ENCODE measurements at places on chromosomes 1 and 21.

- no peak for DNase-seq
Observed at GRCh38 chr1:113747376-113747775, 11.9 kb downstream of the PHTF1 start.

DNA sequence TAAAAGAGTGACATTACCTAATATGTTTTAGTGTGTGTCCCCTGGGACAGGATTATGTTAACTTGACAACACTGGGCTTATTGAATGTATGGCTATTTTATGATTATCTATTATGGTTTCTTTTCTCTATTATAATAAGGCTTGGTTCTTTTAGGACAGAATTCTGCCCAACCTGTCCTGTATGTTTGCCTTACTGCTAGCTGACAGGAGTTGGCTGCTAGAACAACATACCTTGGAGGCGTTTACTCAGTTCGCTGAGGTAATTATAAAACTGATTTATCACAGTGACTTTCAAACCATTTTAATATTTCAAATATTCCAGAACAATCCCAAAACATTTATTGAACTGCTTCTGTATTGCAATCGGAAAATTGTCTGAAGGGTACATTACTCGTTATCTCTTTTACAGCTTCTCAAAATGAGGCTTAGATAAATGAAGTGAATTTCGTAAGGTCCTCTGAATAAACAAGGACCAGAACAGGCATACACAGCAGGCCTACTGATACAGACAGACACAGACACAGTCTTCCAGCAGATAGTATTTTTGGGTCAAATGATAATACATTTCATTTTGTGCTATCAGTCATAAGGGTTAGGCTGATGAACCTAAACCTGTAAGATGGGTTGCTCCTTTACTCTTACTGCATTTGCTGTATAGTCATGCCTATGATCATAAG is 44.2 kb downstream of the SCYL3 start:
- no peak for DNase-seq

GRCh38 chr1:202122639-202123335 is at the start of gene GPR37L1:
Gene GPR37L1, plus strand, starts transcription at chr1:202122917. Its CDS starts 47 bp downstream, at chr1:202122964.
- no peak for DNase-seq

GRCh38 chr21:28280611-28281010 is 712.1 kb downstream of the LTN1 start:
- DNase-seq, result no peak

- no peak for DNase-seq
Observed at GRCh38 chr1:220922951-220923350, 43.7 kb downstream of the HLX start.

DNA sequence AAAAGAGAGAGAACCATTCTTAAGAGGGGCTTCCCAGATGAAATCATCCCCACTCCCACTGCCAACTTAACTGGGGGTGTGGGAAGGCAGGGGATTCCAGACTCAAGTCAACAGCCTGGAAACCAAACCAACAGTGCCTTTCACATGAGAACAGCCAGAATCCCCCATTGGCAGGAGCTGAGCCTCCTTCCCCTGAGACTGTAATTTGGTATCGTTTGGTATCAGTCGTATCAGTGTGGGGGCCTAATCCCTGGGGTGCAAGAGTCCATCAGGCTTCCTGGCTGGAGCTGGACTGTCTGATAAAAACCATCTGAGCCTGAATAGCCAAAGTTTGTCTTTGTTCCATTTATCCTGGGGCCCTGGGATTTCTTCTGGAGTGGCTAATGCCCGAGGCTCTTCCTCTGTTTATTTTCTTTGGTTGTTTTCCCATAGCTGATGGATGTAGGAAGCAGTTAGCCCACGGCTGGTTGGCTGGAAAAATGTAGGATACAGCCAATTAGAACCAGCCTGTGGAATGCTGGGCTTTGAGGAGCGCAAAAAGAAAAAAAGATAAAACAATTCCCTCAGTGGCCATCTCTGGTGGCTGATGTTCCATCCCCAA is 84.6 kb downstream of the LAMC2 start:
- DNase-seq, result no peak

- no peak for DNase-seq
Observed at GRCh38 chr1:247561711-247562110, 12.8 kb downstream of the GCSAML start.

DNA sequence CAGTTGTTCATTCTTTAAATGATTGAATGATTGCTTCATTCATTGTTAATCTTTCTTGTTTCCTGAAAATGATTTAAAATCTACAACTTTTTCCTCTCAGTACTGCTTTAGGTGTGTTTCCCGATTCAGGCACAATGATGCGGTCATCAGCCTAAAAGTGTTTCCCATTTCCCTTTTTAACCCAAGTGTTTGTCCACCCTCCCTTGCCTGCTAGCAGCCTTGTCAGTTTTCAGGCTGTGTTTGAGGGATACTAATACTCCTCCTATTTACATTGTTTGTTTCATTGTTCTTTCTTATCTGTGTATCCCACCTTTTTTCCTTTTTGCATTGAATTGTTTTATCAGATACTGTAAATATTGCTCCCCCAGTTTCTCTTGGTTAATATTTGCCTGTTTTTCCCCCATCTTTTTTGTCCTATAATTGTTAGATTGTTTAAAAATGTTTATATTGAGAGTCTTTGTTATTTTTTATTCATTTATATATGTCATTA is 131.1 kb downstream of the KIAA0319L start:
- DNase-seq, result no peak

- no peak for DNase-seq
Observed at GRCh38 chr21:43740497-43741156, 21.7 kb downstream of the PDXK start.

- DNase-seq, result no peak
Observed at GRCh38 chr21:46061518-46061917, 36.4 kb upstream of the COL6A2 start.

DNA sequence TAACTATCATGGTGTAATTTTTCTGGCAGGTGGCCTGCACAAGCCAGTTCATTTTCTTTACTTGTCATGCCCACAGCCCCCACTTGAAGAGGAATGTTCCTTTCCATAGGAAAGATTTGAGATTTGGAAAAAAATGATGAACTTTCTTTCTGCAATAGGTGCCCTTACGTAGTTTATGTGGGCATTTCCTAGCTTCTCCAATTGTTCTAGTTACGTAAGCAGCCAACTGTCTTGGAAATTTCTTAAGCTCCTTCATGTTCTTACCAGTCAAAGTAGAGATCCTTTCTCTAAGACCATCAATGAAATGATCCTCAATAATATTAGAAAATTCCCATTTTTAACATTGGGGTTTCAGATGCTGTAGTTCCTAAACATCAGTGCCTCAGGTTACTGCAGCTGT is 109.5 kb upstream of the F3 start:
- DNase-seq, result no peak

DNA sequence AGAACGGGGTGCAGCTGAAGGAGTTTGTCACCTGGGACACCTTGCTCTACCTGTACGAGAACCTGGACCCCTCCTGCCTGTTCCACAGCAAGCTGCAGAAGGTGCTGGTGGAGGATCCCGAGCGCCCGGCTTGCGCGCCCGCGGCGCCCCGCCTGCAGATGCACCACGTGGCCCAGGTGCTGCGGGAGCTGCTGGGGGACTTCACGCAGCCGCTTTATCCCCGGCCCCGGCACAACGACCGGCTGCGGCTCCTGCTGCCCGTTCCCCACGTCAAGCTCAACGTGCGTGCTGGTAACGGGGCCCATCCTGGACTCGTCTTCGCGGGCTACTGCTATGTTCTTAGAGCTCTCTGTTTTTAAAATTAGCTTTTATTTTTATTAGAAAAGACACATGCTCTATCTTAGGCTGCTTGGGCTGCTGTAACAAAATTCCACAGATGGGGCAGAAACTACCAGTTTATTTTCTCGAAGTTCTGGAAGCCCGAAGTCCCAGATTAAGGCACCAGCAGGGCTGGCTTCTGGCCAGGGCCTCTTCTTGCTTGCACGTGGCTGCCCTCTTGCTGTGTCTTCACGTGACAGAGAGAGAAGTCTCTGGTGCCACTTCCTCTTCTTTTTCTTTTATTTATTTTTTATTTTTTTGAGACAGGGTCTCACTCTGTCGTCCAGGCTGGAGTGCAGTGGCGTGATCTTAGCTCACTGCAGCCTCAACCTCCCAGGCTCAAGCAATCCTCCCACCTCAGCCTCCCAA is 38.1 kb downstream of the TRPM2 start:
- no peak for DNase-seq

DNA sequence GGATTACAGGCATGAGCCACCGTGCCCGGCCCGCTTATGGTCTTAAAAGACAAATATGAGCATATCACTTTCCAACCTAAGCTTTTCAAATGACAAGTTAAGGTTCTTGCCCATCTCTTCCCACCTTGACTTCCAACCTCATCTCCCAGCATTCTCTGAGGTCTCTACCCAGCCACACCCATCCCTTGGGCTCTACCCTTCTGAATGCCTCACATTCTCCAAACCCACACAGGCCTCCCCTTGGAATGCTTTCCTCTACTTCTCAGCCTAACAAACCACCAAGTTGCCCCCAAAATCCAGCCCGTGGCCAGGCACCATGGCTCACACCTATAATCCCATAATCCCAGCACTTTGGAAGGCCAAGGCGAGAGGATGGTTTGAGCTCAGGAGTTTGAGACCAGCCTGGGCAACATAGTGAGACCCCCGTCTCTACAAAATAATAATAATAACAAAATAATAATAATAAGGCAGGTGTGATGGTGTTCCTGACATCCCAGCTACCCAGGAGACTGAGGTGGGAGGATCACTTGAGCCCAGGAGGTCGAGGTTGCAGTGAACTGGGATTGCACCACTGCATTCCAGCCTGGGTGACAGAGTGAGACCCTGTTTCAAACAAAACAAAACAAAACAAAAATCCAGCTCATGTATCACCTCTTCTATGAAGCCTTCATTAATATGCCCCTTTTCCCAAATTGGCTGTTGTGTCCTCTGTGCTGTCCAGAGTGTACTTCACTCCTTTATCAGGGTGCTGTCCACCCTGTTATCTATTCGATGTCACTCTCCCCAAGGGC is 11.2 kb downstream of the DCST2 start:
- DNase-seq, result no peak

DNA sequence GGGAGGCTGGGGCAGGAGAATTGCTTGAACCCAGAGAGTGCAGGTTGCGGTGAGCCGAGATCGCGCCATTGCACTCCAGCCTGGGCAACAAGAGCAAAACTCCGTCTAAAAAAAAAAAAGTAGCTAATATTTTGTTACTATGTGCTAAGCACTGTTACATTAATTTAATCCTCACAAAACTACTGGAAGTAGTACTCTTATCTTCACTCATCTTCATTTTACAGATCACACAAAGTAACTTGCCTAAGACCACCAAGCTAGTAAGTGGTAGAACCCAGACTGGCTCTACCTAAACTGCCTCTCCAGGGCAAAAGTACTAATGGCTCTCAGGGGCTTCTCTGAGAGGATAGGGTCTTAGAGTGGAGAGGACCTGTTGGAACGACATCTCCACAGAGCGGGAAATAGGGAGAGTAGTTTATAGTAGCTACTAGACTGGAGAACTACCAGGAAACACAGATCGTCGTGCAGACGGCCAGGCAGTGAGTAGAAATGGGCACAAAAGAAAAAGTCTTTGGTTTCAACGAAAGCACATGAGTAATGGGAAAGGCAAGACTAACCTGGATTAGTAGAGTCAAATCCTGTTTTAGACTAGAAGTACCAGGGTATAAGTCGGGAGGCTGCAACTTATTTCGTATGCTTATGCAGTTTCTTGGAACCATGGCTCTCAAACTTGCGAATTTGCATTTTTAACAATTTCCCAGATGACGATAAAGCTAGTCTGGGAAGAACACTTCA is 1.4 kb downstream of the CLCC1 start:
- DNase-seq, result no peak

GRCh38 chr1:114026797-114027196 is 47.5 kb downstream of the OLFML3 start:
- no peak for DNase-seq

DNA sequence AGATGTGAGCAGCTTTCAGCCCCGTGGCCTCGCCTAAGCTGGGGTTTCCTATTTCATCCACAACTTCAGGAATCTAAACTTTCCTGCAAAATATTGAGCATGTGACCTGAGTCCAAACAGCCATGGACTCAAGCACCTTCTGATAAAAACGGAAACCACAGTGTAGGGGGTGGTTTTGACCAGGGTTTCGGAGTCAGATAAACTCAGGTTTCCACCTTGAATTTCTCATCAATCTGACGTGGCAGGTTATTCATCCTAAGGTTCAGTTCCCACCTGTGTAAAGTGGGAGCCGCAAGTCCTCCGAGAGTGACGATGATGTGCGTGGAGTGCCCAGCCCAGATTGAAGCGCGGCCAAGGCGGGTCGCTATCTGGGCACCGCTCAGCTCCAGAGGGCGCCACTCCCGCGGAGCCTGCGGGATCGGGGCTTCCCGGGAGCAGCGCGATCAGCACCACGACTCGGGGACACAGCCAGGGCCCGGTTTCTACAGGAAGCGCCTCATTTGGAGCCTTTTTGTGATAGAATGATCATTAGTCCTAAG is 871 bp upstream of the ETS2 start:
- peak; percentile 44 for DNase-seq

GRCh38 chr21:36846631-36847030 is 119.8 kb downstream of the HLCS start:
- no peak for DNase-seq

DNA sequence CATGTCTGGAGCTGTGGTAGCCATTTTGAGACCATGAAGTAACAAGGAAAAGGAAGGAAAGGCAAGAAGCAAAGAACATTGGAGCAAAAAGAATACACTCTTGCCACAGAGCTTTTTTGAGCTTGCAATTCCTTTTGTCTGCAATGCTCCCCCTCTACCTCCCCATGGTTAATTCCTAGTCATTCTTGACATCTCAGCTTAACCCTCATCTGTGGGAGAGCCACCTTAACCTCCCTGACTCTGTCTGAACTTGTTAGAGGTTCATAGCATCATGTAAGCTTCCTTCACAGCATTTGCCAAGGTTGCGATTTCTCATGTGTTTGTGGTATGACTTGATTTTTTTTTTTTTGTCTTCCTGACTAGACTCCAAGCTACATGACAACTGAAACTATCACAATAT is 564.1 kb upstream of the PLXNA2 start:
- no peak for DNase-seq

DNA sequence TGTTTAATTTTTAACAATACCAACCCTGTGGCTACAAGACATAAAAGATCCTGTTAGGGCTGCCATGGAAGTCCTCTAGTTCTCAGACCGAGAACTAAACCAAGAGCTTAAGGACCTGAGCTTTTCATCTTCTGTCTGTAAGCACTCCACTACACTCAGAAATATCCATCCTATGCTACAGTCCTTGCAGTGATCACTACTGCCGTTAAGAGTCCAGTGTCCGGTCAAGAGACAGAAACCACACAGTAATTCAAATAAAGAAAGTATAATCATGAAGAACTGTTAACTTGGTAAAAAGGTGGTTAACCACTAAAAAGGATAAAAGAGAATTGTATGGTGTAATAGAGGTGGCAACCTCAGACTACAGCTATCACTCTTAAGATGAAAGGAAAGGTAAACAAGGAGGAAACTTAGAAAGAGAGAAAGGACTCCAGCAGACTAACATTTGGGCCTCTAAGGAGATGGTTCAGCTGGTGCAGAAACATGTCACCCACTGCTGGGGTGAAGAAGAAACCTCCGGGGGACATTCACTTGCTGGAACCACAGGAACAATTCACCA is 22.1 kb upstream of the PRDX6 start:
- no peak for DNase-seq

DNA sequence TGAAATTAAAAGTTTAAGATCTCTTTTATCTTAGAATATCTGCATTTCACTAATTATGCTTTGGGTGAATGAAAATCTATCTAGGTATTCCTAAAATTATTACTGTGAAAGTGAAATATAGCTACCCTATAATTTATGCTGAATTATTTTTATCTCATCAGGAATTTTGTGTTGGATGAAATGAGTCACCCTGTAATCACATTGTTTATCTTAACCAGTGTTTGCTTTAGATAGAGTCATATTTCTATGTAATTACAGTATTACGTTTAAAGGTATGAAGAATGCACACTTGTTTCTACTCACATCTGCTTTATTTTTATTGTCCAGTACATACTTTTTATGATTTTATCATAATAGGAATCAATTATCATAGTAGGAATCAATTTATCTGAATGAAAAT is 249.2 kb downstream of the NCAM2 start:
- no peak for DNase-seq

Data from stimulated activated CD4-positive, alpha-beta T cell treated with anti-CD3 and anti-CD28 coated beads, Interleukin-2, amount 100 ng/mL, for 24 hours (primary cell).